Heart left ventricle (tissue), 16 donors: ENCODE measurements at places on chromosomes 11 and 22. TPM values are rescaled to one million over a fixed set of nuclear protein-coding genes. Genes with fewer than 3 reads are reported as not detected.

Gene THY1
- 0.80 TPM for polyA plus RNA-seq

Gene APOL6
- polyA plus RNA-seq: 2.3 TPM

Gene FGF19
- not detected for polyA plus RNA-seq

Gene C1QTNF4
- polyA plus RNA-seq: 0.91 TPM

Gene MPZL3
- polyA plus RNA-seq: 1.3 TPM

DNA sequence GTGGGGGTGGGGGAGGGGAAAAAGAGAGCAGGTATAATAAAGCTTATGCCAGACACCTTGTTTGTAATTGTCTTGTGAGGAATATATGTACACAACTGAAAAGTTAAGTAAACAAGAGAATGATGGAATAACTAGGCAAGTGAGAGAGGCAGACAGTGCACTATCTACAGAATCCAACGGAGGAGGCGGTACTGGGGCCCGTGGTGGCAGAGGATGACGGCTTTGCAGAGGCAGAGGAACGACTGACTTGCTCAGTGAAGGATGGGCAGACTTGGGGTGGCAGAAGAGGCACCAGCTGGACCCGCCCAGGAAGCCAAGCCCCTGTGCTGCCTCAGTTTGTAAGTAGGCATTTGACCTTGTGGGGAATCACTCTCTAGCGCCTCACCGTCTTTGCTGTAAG, 297.6 kb downstream of the ST3GAL4 start:
- DNase-seq: no peak

GRCh38 chr11:125215976-125216375, 51.4 kb downstream of the PKNOX2 start:
- DNase-seq: no peak

DNA sequence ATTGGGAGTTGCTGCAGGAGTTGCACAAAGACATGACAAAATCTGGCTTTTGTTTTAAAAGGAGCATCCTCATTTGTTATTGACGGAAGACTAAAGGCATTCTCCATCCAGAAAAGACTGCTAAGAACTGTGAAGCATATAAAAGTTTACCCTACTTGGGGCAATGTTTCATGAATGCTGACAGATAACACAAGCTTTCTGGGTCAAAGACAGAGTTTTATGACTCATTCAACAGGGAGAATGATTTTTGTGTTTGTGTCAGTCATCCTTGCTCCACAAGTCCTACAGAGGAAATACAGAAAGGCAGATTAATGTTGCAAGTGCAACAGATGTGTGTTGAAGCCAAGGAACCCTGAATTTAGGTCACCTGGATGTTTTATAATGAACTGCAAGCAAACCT, 2.5 kb downstream of the GLYATL1 start:
- DNase-seq: no peak
